ENCODE measurements at places on chromosomes 2 and 18.

GRCh38 chr2:220104871-220105351 is 477.5 kb downstream of the SLC4A3 start:
- DNase-seq: no peak

DNA sequence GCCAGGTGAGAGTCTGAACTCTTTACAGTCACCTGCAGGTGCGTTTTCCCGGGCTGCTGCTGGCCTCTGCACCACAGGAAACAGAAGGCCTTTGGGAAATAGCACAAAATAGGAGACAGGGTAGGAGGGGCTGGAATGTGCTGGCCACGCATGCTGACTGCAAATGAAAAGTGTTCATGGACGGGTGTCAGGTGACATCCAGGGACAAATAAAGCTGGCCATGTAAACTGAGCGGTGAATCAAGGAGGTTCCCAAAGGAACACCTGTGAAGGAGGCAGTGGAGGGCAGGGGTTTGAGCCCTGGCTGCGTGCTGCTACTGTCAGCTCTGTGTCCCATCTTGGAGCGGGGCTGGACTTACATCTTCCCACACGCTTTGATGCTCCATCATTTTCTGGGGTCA is 42.4 kb upstream of the GBX2 start:
- no peak for DNase-seq

GRCh38 chr2:10817413-10817812 is 4.8 kb upstream of the PDIA6 start:
- DNase-seq: no peak

- DNase-seq: no peak
These were observed 163.6 kb upstream of the COL3A1 start for GRCh38 chr2:188810586-188810985.

- DNase-seq: no peak
These were observed 105.6 kb downstream of the MAPK4 start for GRCh38 chr18:50665519-50665918.

- DNase-seq: no peak
These were observed 266.9 kb downstream of the TWIST2 start for GRCh38 chr2:239114616-239115265.

DNA sequence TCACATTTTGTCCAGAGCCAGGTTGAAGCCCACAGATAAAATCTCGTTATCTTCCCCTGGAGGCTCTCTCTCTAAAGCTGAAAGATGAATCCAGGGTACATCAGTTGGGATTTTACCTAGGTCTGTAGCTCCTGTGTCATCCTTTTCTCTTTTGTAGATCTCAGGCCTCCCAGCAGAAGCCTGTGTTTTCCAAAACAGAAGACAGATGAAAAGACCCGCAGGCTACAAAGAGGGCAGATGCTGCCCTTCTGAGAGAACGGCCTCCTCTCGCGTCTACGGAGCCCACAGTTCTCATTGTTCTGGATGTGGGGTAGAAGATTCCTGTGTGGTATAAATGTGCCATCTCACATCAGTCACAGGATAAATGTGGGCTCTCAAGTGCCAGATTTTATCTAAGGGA is 139.5 kb downstream of the SUCLG1 start:
- DNase-seq: no peak

GRCh38 chr2:217494557-217494956 is 508.2 kb downstream of the TNS1 start:
- no peak for DNase-seq

GRCh38 chr18:44807766-44808165 is 127.1 kb downstream of the SETBP1 start:
- DNase-seq: no peak

DNA sequence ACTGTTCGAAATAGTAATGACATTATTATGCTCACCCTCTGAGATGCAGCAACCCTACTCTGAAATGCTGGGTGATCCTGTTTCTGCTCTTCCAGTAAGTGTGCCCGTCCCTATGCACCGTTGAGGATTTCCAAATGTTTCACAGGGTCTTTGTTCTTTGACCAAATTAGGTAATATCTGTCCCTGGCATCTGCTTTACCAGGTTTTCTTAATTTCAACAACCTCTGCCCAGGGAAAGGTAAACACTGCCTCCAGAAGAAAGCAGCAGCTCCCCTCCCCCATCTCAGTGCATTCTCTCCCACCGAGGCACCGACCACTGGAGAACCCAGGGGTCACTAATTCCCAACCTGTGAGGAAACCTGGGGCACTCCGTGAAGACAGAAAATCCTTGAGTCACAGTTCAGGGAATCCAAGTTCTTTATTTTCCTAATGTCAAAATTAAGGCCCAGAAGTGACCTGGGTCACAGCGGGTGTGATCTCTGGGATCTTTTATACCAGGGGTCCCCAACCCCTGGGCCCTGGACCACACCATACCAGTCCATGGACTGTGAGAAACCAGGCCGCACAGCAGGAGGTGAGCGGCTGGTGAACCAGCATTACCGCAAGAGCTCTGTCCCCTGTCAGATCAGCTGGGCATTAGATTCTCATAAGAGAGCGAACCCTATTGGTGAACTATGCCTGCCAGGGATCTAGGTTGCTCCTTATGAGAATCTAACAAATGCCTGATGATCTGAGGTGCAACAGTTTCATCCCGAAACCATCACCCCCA is 1.2 kb upstream of the GRB14 start:
- DNase-seq: no peak

DNA sequence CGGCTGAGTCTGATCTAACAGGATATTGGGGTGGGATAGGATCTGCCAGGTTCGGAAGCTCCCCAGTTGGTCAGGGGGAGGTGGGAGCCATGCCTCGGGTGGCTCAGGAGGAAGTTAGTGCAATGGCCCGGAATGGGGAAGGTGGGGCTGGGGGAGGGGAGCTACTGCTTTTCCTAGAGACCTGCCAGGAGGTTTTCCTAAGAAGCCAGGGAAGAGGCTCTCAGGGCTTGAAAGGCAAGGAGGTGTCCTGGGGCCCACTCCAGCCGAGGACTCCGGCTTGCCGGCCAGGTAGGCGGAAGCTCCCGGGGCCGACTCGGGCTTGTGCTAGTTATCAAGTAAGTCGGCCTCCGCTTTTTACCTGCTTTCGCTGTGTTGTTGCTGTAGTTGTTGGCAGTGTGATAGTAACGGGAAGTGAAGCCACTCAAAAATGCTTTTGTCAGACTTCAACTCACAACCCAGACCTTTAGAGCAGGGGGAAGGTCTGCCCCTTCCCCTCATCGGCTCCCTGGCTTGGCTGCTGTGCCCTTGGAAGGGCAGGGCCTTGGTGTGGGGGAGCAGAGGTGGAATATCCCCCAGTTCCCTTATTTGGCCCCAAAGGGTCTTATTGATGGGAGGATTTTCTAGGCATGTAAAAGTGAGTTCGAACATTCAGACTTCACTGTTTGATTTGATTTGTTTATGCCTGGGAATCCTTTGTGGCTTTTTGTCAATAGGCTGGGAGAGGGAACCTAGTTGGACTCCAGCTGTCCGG is 5.4 kb downstream of the GDF7 start:
- no peak for DNase-seq

GRCh38 chr2:197140045-197140444 is 170.5 kb downstream of the ANKRD44 start:
- no peak for DNase-seq

GRCh38 chr2:65070172-65070830 is 14.1 kb downstream of the CEP68 start:
- DNase-seq: no peak

DNA sequence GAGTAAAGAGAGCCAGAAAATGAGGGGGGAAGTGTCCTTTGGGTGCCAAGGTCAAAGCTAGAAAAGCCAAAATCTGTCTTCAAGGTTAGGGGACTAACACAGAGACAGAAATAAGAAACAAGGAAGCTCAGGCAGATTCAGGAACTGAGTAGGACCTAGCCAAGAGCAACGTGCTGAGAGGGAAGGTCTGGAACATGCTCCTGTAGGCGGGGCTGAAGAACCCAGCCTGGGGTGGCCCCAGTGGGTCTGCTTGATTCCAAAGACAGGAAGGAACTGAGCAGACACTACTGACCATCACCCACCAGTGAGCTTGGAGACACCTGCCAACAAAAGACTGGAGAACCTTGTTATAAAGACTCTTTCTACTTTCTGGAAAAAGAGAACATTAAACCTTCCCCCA is 105.1 kb downstream of the SP3 start:
- DNase-seq: no peak

GRCh38 chr2:220393711-220394110 is 766.3 kb downstream of the SLC4A3 start:
- no peak for DNase-seq

GRCh38 chr18:48230467-48231113 is 178.6 kb downstream of the ZBTB7C start:
- no peak for DNase-seq

DNA sequence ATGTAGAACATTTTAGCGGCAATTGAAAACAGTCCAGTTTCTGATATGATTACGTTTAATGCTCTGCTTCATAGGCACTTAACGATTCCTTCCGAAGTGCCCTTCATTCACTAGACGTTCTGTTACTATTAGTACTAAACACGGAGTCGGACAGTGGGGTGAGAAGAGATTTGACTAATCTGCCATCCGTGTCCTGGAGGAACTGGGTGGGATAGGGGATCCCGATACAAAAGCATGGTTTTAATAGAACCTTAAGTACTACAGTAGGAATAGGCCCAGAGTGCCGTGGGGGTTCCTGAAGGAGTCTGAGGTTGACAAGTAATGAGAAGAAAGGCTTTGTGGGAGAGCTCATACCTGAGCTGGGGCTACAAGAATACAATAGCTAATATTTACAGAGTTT is 631 bp downstream of the MORN2 start:
- DNase-seq: no peak

GRCh38 chr18:77140439-77141109 is 8.0 kb upstream of the MBP start:
- DNase-seq: no peak
